Stimulated activated CD8-positive, alpha-beta memory T cell treated with anti-CD3 and anti-CD28 coated beads, Interleukin-2, amount 100 ng/mL, for 1 hour (primary cell): ENCODE measurements at places on chromosomes 11 and 22.

DNA sequence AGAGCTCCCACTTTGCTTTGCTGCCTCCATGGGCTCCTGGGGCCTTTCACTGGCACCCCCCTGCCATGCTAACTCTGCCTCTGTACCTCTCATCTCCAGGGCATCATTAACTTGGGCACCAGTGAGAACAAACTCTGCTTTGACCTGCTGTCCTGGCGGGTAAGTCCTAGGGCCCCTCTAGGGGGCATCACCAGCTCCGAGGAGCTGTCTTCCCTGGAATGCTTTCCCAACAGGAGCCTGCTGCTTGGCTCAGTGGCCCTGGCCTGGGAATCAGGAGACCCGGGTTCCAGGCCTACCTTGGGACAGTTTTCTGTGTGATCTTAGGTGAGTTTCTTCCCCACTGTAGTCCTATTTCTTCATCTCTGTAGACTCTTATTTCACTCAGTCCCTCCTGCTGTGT is 5.1 kb downstream of the ACCS start:
- DNase-seq: no peak

- no peak for DNase-seq
Measured at GRCh38 chr11:69876013-69876412, 56.8 kb upstream of the FGF3 start.

- no peak for DNase-seq
Measured at GRCh38 chr22:38383417-38383816, 66.2 kb upstream of the CSNK1E start.

DNA sequence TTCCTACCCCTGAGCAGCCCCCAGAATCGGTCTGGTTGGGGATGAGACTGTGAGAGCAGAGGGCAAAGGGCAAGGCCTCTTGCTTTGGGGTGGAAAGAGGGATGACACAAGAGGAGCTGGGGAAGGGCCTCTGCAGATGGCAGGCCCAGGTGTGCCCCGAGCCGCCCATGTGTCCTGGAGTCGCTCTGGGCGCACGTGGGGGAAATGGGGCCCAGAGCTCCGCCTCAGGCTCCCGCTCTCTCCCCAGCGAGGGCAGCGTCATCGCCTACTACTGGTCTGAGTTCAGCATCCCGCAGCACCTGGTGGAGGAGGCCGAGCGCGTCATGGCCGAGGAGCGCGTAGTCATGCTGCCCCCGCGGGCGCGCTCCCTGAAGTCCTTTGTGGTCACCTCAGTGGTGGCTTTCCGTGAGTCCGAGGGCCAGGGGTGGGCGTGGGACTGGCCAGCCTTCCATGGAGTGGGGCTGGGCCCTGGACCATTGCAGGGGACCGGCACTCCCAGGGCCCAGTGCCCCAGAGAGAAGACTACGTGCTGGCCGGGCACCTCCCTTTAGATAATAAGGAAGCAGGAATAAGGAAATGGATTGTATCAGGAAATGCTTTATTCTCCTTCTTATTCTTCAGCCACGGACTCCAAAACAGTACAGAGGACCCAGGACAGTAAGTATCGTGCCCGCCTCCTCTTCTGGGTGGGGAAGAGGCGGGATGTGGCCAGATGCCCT is 30.1 kb downstream of the ST14 start:
- DNase-seq: no peak

DNA sequence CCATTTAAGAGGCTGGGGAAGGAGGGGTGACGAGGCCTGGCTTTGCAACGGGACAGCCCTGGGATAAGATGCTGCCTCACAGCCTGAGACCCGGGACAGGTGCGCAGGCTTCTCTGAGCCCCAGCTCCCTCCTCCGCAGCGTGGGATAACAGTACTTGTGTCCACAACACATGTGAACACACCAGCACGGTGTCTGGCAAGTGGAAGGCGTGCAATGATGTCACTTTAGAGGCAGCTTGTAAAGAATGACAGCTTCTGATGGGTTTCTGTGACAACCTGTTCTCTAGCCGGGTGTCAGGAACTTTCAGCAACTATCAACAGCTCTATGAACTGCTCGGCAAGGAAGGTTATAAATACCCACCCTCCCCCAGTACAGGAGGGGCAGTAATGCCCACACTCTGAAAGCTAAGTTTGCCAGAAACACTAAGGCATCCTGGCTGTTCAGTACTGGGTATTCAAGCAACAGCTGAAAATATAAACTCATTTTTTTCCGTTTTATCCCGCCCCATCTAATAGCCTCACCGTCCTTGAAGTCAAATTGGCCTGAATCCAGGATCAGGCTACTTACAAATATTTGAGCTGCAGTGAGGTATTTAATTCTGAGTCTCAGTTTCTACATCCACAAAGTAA is 59.7 kb downstream of the MYH9 start:
- no peak for DNase-seq

GRCh38 chr11:21820176-21820575 is 372.7 kb upstream of the ANO5 start:
- no peak for DNase-seq

DNA sequence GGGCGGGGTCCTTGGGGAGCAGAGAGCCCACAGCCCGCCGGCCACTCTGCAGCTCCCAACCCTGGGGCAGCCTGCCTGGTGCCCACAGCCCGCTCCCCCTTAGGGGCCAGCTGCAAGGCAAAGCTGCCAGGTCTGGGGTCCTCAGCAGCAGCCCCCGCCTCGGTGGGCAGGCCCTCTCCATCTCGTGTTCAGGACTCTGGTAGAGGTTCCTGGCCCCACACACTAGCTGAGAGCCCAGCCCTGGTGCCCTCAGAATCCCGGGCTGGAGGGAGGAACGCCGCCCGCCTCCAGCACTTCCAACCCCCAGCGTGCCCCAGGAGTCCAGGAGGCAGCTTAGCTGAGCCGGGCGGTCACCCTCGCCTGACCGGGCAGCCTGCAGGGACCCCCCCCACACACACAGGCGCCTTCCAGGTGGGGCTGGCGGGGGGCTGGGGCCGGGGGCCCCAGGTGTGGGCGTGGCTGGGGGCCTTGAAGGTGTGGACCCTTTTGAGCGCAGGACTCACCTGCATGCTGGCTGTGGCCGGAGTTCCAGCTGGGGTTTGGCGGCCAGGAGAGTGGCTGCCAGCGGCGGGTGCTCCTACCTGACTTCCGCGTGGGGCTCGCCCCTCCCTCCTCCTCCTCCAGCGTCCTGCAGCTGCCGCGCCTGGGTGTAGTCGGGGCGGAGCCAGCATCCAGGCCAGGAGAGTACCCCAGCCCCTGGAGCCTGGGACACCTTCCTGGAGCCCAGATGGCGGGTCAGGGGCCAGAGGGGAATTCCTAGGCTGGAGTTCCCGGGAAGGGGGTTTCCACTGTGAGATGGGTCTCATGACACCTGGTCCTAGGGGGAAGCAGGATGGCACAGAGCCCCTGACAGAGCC is at the start of gene ANO9:
ANO9 (minus strand) TSS at position 594 of the 857 bp plus-strand sequence; CDS start at position 509, 85 bp downstream.
- DNase-seq: no peak

GRCh38 chr11:30002157-30002785 is 14.6 kb downstream of the KCNA4 start:
- no peak for DNase-seq

DNA sequence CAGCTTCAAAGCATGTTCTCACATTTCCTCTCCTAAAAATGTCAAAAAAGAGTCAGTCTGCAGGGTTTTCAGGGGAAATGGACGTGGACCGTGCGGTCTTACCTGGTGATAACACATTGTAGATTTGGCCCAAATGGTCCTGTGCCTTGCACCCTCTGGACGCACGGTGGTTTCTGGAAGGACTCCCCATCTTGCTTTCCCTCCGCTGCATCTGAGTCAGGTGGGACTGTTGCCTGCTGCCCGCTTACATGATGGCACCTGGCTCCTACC is 1290.1 kb downstream of the TBC1D22A start:
- DNase-seq: no peak

DNA sequence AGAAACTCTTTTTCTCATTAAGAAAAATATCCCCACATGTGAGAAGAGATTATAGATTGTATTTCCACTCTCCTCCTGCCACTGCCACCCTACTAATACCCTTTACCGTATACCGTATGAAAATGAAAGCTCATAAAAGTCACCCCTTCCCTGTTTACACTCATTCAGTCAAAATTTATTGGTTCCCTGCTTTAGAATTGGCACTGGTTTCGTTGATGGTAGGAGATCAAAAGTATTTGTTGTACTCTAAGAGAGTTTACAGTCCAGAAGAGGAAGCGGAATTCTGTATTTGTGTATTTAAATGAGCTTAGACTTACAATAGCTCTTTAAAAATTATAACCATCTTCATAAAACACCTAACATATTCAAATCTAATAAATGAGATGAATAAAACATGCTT is 68.2 kb downstream of the BBOX1 start:
- no peak for DNase-seq

- no peak for DNase-seq
Measured at GRCh38 chr11:26142891-26143290, 189.0 kb upstream of the ANO3 start.

GRCh38 chr11:2912498-2912897 is 16.7 kb downstream of the PHLDA2 start:
- no peak for DNase-seq

DNA sequence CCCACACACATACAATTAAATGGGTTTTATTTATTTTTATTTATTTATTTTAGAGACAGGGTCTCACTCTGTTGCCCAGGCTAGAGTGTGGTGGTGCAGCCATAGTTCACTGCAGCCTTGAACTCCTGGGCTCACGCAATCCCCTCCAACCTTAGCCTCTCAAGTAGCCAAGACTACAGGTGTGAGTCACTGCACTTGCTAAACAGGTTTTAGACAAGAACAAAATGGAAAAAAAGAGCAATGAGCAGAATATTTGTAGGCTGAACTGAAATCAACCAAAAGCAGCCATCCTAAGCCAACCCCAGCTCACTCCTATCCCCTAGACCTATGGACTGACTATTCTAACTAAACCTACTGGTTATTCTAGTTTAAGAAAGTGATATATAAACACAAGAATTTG is 37.8 kb downstream of the MRE11 start:
- DNase-seq: no peak

DNA sequence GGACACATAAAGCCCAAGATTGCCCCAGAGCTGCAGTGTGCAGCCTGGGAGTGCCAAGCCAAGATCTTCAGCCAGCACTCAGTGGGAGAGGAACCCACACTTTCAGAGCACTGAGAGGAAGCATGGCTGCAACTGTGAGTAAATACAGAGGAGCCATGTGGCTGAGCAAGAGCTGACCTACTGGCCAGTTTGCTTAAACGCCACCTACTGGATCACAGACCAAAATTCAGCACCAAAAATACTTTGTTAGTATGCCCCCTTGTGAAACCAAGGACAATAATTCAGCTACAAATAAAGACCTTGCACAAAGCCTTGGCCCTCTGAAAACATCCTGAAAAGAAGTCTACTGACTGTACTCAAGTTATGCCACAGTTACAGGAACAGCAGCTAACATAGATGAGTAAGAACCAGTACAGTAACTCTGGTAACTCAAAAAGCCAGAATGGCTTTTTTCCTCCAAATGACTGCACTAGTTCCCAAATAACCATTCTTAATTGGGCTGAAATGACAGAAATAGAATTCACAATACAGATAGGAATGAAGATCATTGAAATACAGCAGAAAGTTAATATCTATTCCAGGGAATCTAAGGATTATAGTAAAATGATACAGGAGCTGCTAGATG is 10.1 kb upstream of the OR4A15 start:
- DNase-seq: no peak

GRCh38 chr11:59152312-59152951 is 9.8 kb downstream of the FAM111A start:
- DNase-seq: no peak

DNA sequence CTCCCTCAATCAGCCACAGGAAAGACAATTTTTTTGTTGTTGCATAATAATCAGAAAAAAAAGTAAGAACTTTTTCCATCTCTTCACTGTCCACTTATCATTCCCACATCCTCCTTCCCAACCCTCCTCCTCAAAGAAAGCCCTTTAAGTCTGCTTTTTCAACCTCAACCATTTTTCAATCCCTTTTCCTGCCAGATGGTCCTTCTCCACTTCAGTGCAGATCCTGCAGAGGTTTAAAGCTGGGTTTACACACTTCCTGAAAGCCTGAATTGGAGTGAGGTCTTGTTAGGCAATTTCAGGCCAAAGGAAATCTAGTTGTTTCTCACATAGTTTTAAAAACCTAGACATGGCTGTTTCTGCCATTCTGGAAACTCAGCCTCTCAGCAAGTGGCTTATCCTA is 78.3 kb downstream of the RPL27A start:
- no peak for DNase-seq

GRCh38 chr11:66126808-66127555 is 56.9 kb downstream of the PACS1 start:
- peak; percentile 22 for DNase-seq

DNA sequence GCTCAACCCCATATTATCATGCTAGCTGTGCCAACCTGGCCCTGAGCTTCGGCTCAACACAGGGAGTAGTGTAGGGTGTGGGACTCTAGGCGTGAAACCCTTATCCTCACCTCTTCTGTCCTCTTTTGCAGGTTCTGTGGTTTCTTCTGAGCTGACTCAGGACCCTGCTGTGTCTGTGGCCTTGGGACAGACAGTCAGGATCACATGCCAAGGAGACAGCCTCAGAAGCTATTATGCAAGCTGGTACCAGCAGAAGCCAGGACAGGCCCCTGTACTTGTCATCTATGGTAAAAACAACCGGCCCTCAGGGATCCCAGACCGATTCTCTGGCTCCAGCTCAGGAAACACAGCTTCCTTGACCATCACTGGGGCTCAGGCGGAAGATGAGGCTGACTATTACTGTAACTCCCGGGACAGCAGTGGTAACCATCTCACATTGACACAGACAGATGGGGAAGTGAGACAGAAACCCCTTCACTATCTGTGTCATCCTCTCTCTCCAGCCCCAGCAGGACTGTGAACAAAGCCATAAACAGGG is 76.4 kb downstream of the GGTLC2 start:
- no peak for DNase-seq

DNA sequence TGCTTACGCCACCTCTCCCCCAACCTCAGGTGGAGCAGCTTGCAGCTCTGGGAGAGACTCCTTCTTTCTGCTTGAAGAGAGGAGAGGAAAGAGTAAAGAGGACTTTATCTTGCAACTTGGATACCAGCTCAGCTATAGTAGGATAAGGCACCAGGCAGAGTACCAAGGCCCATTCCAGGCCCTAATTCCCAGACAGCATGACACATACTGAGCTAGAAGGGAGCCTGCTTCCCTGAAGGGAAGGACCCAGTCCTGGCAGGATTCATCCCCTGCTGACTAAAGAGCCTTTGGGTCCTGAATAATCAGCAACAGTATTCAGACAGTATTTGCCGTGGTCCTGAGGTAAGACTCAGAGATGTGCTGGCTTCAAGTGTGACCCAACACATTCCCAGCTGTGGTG is 41.4 kb downstream of the PPME1 start:
- DNase-seq: no peak

DNA sequence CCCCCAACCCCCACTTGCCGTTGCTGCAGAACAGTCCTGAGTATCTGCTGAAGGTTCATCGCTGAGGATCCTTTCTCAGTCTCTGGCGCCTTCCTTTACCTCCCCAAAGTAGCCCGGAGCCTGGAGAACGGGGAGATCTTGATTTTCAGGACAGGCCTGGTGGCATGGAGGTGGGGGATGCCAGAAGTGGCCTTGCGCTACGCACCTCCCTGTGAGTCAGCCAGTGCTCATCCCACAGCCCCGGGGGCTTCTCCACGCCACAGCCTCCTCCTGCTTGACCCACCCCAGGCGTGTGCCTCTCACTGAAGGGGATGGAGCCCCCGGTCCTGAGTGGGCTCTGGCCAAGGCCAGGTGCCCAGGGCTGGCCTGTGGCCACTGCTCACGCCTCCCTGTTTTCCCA is 339.6 kb downstream of the TBC1D22A start:
- no peak for DNase-seq

- no peak for DNase-seq
Measured at GRCh38 chr11:31782257-31782656, 28.9 kb downstream of the PAX6 start.

- DNase-seq: no peak
Measured at GRCh38 chr11:7849018-7849417, 52.3 kb upstream of the OR5P2 start.
